Activated CD4-positive, alpha-beta T cell treated with anti-CD3 and anti-CD28 coated beads, Interleukin-10, Interleukin-2, amounts not matched to agents 100 ng/mL and 50 ng/mL, durations not matched to agents 16 hours and 8 hours (primary cell): ENCODE measurements at places on chromosomes 3 and 15.

- peak; percentile 11 for DNase-seq
Measured at GRCh38 chr15:67242708-67243111, 11.8 kb downstream of the AAGAB start.

DNA sequence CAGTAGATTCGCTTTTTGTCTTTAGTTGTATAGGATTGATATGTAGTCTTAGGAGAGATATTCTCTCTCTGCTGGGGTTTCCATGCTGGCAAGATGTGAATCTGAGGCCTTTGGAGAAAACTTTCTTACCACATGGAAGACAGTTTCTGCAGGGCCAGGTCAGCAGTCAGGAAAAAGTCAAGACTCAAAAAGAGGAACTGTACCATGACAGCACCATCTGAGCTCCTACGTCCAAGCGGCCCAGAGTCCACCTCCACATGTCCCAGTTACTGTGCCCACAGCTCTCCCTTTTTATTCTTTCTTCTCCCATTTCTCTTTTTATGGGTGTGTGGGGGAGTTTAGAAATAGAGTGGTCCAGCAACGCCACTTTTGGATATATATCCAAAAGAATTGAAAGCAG, 172.0 kb downstream of the MTHFS start:
- DNase-seq, result no peak

GRCh38 chr15:81106560-81106959, 27.5 kb upstream of the CFAP161 start:
- peak; percentile 61 for DNase-seq

DNA sequence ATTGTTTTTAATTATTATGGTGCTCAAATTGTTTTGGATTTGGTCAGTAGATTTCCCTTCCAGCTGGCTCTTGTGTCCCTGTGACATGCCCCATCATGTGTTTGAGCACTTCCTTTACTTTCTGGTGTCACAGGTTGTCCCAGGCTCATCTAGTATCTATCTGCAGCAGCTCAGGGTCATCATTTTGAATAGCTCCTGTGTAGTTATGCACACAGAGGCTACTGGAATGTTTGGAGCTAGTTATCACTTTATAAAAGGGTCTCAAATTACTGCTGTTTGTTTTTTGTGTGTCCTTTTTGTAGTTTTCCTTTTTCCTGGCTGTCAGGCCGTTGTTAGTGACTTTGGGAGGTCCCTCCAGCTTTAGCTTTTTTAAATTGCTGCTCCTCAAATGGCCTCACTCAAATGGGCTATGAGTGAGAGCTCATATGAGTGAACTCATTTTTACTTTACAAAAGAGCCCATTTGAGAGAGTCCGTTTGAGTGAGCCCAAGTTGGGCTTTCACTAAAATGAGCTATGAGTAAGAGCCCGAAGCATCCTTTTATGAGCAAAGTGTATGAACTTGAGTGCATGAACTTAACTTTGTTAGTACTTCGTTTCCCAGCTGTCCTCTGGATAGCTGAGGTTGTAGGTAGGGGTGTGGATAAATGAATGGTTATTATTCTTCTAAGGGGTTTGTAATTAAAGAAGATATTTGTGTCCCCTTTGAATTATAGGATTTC, 43.8 kb downstream of the SQOR start:
- no peak for DNase-seq

- no peak for DNase-seq
Measured at GRCh38 chr3:4565809-4566501, 72.8 kb downstream of the ITPR1 start.

DNA sequence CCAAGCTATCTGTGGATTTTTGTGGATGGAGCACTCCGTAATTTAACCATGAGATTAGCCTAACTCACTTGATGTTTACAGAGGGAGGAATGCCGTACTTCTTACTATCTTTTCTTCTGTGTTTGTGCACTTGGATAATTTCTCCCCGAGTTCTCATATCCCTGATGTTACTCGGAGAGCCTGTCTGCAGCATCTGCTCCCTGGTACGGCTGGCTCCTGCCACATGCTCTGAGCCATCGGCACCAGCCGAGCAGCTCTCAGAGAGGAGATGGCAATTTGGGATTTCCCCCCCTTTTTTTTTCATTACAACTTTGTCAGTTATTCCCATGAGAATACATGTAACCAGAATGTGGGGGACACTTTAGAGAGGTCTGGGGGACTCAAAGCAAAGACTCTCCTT, 155.0 kb downstream of the MCTP2 start:
- no peak for DNase-seq

DNA sequence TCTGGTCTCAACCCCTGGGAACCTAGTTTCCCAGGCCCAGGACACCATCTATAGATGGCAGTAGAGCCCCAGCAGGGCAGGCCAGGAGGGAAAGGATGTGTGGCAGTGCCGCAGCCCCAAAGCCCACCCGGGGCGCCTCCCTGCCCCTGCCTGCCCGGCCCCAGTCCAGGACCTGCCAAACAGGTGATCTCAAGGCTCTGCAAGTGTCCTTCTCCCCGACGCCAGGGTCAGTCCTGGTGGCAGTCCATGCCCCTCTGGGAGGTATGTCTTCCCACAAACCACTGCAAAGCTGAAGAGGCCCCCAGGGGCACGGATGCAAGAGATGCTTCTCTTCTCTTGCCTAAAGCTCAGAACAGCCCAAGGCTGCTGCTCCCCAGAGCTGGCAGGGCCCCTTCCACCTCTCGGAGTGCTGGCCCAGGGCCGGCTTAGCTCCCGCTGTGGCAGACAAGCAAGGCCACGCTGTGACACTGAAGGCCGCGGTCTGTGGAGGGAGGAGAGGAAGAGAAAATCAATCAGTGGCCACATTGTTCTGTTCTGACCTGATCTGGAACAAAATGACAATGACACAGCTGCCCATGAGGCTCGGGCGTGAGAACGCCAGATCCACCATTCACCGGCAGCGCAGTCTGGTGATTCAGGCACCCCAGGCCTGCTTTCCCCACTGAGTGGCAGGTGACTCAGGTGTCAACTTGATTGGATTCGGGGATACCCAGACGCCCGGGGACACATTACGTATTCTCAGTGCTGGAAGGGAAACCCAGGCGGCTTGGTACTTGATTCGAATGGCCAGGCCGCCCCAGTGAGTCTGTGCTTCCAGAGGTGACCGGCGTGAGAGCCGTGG, 34.0 kb downstream of the KLHL25 start:
- no peak for DNase-seq

DNA sequence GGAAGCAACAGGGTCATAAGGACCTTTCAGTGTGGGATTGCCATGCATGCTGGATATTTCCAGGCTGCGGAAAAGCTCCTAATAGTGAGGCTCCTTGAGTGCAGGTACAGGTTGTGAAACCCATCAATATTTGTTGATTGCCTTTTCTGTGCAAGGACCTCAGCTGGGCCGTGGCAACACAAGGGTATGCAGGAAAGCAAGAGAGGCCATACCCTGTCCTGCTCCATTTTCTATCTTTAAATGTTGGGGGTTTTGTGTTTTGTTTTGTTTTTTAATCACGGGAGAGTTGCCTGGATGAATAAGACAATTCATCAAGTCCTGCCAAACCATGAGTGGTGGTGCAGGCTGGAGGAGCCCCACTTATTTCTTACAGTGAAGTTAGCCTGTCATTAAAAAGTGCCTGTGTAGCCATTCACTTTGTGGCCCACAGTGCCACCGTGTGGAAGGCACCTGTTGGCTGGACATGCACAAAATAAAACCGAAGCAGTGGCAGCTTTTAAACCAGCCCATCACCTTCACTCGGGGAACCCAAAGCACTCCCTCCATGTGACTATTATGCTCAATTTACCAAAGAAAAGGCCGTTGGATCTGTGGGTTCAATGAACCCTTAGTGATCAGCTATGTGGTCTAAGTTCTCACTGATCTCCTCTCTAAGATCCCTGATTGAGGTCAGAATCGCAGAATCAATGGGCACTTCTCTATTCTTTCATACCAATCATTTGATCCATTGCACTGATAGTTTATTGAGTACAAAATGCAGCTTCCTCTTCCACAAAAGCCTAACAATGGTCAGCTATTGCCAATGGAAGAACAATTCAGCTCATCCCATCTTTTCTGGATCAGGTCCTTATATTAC, 42.2 kb downstream of the CLDN18 start:
- DNase-seq, result peak; percentile 44

DNA sequence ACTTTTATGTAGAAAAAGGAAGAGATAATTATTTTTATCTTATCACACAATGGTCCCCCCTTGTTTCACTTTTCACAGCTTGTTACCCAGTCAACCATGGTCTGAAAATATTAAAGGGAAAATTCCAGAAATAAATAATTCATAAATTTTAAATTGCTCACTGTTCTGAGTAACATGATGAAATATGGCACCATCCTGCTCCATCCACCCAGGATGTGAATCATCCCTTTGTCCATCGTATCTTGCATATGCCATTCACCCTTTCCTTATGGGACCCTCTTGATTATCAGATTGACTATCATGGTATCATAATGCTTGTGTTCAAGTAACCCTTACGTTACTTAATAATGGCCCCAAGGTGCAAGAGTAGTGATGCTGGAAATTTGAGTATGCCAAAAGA, 43.7 kb downstream of the ANKRD28 start:
- no peak for DNase-seq

DNA sequence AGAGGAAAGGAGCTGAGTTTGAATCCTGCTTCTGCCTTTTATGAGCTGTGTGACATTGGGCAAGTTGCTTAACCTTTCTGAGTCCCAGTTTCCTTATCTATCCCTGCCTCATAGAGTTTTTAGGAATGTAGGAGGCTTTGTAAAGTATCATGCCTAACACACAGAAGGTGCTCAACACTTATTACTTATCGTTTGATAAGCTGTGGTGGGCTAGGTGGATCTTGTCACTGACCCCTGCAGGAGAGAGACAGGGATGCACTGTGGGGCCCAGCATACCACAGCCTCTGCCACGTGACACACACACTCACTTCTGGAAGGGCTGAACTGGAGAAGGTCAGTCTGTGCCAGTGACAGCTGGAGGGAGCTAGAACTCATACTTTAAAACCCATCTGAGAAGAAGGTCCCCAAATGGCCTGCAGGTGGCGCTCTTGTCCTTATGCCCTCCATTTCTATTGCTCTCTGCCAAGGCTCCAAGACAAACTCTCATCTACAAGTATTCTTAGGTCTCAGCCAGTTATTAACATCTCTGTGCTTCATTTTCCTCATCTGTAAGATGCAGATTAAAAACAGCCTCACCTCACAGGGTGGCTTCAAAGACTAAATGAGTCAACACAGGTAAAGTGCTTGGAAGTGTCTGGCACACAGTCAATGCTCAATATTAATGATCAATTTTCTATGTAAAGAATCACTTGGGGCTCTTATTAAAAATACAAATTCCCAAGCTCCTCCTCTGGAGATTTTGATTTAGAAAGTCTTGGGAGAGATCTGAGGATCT, 57.5 kb upstream of the HACD2 start:
- DNase-seq, result peak; percentile 73

DNA sequence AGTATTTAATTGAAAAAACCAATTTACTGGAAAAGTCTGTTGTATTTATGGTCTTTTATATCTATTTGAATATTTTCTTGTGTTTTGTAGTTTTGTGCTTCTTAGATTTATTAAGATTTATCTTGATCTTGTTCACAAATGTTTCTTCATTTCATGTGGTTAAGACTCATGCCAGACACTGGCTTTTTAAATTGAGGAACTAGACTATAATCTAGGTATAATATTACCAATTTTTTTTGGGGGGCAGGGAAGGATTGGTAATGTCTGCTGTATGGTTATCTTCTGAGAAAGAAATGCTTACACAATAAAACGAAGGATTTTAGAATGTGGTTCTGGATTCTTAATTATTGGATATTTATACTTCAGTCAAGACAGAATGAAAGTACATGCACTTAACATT, 24.9 kb downstream of the AP4E1 start:
- DNase-seq, result no peak

- no peak for DNase-seq
Measured at GRCh38 chr3:71160785-71161546, 422.6 kb downstream of the FOXP1 start.

DNA sequence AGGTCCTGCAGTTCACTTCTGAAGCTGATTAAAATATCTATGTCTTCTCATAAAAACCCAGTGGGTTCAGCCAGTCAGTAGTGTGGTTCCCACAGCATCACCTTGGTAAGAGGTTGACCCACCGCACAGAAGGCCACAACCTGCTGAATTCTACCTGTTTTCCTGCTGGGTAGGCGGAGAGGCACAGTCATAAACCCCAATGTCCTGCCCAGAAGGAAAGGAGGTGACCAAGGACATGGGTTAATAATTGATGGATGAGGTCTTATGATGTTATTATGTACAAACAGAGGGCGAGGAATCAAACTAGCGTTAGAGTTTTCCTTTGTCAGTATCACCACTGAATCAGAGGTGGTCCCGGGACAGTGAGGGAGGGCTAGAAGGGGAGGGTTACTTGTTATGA, 27.8 kb downstream of the CA12 start:
- no peak for DNase-seq

- DNase-seq, result no peak
Measured at GRCh38 chr15:87672309-87673288, 583.9 kb downstream of the NTRK3 start.

GRCh38 chr3:53850895-53851294, 4.5 kb downstream of the IL17RB start:
- no peak for DNase-seq

- DNase-seq, result no peak
Measured at GRCh38 chr3:126528419-126528799, 4.5 kb downstream of the CHST13 start.

DNA sequence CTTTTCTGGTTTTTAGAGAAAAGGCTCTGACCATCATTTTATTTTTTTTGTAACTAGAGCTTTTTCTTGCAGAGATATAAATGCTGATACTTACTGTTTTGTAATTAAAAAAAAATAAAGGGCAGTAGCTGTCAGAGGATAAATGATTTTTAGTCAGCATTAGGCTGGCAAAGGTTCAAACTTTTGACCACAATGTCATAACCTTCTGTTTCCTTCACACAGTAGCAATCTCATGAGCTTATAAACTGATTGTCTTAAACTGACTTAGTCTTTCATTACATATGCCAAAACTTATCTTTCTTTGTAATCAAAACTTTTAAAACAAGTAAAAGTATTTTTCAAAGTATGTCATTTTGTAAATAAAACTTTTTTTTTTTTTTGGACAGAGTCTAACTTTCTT, 841.9 kb downstream of the OTOL1 start:
- DNase-seq, result no peak

- DNase-seq, result no peak
Measured at GRCh38 chr3:63975723-63976122, 47.6 kb downstream of the PSMD6 start.

- DNase-seq, result no peak
Measured at GRCh38 chr15:101042320-101042719, 123.2 kb downstream of the LRRK1 start.

DNA sequence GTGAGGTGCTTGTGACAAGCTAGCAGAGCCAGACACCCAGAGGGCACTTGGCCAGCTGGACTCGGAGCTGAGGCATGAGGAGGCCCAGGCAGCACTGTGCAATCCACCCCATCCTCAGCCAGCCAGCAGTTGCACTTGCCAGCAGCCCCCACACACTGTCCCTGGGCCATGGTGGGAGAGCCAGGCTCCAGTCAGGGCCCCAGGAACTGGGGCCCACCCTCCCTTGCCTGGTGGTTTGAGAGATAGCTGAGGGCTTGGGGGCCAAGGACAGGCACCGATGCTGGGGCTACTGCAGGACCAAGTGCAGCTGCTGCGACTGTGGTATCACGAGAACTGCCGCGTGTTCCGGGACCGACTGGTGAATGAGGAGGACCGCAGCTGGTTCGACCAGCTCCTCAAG, 63.5 kb downstream of the DNAH1 start:
- DNase-seq, result no peak

GRCh38 chr15:99442252-99442897, 123.4 kb upstream of the MEF2A start:
- no peak for DNase-seq

GRCh38 chr15:28078191-28078719, 20.9 kb downstream of the OCA2 start:
- DNase-seq, result no peak

GRCh38 chr3:71172189-71172588, 411.3 kb downstream of the FOXP1 start:
- no peak for DNase-seq

- DNase-seq, result no peak
Measured at GRCh38 chr3:88610820-88611219, 461.1 kb downstream of the C3orf38 start.
